ENCODE measurements at places on chromosomes 16 and 17. TPM values are rescaled to one million over a fixed set of nuclear protein-coding genes. Genes with fewer than 3 reads are reported as not detected.

DNA sequence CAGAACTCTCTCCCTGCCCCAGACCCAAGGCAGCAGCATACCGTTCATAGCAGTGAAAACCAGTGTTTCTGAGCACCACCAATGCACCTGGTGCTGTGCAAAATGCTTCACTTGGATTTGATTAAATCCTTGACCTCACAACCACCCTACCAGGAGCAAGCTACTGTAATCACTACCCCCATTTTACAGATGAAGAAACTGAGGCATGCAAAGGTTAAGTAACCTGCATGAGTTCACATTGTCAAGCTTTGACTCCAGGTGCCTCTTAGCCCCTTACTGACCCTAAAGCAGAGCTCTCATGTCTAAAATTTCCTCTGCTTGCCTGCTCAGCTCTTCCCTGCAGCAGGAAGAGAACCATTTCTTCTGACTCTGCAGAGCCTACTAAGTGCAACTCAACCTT, 34.2 kb upstream of the GOSR2 start:
- H3K36me3 ChIP-seq = no peaks in the 10 kb centered on the region
- DNase-seq = no peak
- no peak overlapping the region for H3K4me3 ChIP-seq
- no peaks in the 10 kb centered on the region for H3K4me1 ChIP-seq
- H3K27me3 ChIP-seq = peaks cover 76% of the 10 kb centered on the region

- no peak overlapping the region for H3K4me3 ChIP-seq
- no peak for DNase-seq
- H3K27me3 ChIP-seq = no peaks in the 10 kb centered on the region
Observed at GRCh38 chr17:28346199-28346580, 10.6 kb downstream of the TNFAIP1 start.

GRCh38 chr17:8377422-8377821, 918 bp upstream of the KRABD2 start:
- H3K27ac ChIP-seq = peak overlapping the region; percentile 94
- peaks cover 57% of the 10 kb centered on the region for H3K36me3 ChIP-seq
- DNase-seq = no peak
- peaks cover 6% of the 10 kb centered on the region for H3K4me1 ChIP-seq
- H3K4me3 ChIP-seq = no peak overlapping the region

- H3K27me3 ChIP-seq = peaks cover 57% of the 10 kb centered on the region
- no peak overlapping the region for H3K4me3 ChIP-seq
- H3K27ac ChIP-seq = no peak overlapping the region
- no peaks in the 10 kb centered on the region for H3K4me1 ChIP-seq
- H3K36me3 ChIP-seq = no peaks in the 10 kb centered on the region
Observed at GRCh38 chr16:86366481-86366880, 143.8 kb upstream of the FOXF1 start.

GRCh38 chr16:72760581-72760980, 287.3 kb downstream of the ZFHX3 start:
- H3K27me3 ChIP-seq = no peaks in the 10 kb centered on the region
- H3K36me3 ChIP-seq = no peaks in the 10 kb centered on the region
- H3K4me3 ChIP-seq = no peak overlapping the region
- H3K4me1 ChIP-seq = no peaks in the 10 kb centered on the region
- no peak for DNase-seq

GRCh38 chr17:17348872-17349723, 45.9 kb downstream of the NT5M start:
- DNase-seq = no peak
- no peaks in the 10 kb centered on the region for H3K36me3 ChIP-seq
- no peak overlapping the region for H3K4me3 ChIP-seq
- no peaks in the 10 kb centered on the region for H3K27me3 ChIP-seq
- no peak overlapping the region for H3K27ac ChIP-seq

DNA sequence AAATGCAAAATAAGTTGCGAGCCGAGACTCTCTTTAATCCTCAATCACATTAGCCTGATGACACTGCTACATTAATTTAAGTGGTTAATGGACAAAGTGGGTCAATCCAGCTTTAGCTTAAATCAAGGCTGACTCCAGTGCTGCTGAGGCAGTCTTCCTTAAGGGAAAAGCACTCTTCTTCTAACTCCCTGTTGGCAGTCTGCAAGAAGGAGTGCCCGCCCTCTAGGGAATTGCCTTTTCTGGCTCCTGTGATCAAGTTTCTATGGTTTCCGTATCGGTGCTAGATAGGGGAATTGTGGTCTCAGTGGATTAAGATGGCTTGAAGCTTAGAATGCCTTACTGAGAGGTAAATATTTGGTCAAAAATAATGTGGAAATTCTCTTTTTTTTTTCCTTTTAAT, 41.0 kb downstream of the HS3ST3B1 start:
- no peak overlapping the region for H3K4me3 ChIP-seq
- no peaks in the 10 kb centered on the region for H3K36me3 ChIP-seq
- H3K4me1 ChIP-seq = no peaks in the 10 kb centered on the region
- no peak for DNase-seq

DNA sequence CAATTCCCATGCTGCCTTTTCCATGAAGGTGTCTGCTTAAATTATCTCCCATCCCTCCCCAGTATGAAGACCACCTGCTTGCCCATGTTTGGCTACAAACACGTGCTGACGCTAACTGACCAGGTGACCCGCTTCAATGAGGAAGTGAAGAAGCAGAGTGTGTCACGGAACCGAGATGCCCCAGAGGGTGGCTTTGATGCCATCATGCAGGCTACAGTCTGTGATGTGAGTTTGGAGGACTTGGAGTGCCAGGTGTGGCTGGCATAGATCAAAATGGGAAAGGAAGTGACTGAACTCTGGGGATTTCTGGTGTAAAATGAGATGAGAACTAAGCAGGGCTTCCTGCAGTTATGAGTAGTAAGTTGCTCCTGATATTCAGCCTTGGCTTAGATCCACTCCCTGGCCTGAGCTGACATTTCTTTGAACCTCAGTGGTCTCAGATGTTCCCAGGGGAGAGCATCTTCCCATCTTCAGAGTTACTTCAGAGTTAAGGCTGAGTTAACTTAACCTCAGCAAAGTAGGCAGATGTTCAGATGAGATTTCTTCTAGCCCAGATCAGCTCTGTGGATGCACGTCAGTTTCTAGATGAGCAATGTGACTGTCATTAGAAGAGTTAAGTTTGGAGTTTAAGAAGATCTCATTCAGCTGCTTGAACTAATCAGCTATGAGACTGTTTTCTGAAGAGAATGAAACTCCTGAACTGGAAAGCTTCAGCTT, 32.7 kb downstream of the ITGB3 start:
- H3K4me3 ChIP-seq = no peak overlapping the region
- DNase-seq = no peak
- no peaks in the 10 kb centered on the region for H3K36me3 ChIP-seq
- no peak overlapping the region for H3K27ac ChIP-seq
- H3K27me3 ChIP-seq = no peaks in the 10 kb centered on the region

GRCh38 chr16:82993926-82994325, 367.2 kb downstream of the CDH13 start:
- H3K36me3 ChIP-seq = no peaks in the 10 kb centered on the region
- DNase-seq = no peak
- peaks cover 6% of the 10 kb centered on the region for H3K4me1 ChIP-seq
- no peak overlapping the region for H3K27ac ChIP-seq

GRCh38 chr17:66386498-66387351, 84.3 kb downstream of the PRKCA start:
- no peak overlapping the region for H3K27ac ChIP-seq
- H3K36me3 ChIP-seq = no peaks in the 10 kb centered on the region
- peaks cover 9% of the 10 kb centered on the region for H3K4me1 ChIP-seq
- no peak overlapping the region for H3K4me3 ChIP-seq
- no peak for DNase-seq

GRCh38 chr16:6280055-6280454, 1052.6 kb upstream of the RBFOX1 start:
- no peak overlapping the region for H3K27ac ChIP-seq
- H3K4me1 ChIP-seq = no peaks in the 10 kb centered on the region
- no peak overlapping the region for H3K4me3 ChIP-seq

DNA sequence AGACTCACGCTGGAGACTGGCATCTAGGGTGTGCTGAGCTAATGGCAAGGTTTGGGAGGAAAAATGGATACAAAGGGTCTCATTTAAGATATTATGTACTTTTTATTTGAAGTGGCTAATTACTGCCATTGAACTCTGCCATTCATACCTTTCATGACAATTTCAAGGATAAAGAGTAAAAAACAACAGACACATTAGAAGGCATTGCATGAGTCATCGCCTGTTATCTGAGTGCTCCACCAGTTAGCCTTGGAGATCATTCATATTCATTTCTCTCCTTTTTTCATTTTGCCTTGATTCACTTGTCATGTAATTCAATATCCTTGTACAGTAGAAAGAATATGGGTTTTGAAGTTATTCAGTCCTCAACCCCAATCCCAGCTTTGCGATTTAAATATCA, 109.5 kb downstream of the CDH8 start:
- DNase-seq = no peak
- no peak overlapping the region for H3K4me3 ChIP-seq
- H3K4me1 ChIP-seq = no peaks in the 10 kb centered on the region
- H3K36me3 ChIP-seq = no peaks in the 10 kb centered on the region

GRCh38 chr17:31549121-31549524, 157.6 kb downstream of the RAB11FIP4 start:
- peaks cover 6% of the 10 kb centered on the region for H3K4me1 ChIP-seq
- H3K36me3 ChIP-seq = no peaks in the 10 kb centered on the region
- H3K27me3 ChIP-seq = no peaks in the 10 kb centered on the region
- H3K4me3 ChIP-seq = peak overlapping the region; percentile 88
- no peak for DNase-seq

GRCh38 chr17:42522263-42522790, 13.7 kb upstream of the NAGLU start:
- peak overlapping the region; percentile 93 for H3K27ac ChIP-seq
- no peak overlapping the region for H3K4me3 ChIP-seq
- H3K27me3 ChIP-seq = no peaks in the 10 kb centered on the region
- peaks cover 75% of the 10 kb centered on the region for H3K4me1 ChIP-seq
- no peaks in the 10 kb centered on the region for H3K36me3 ChIP-seq
- DNase-seq = no peak

GRCh38 chr16:78392585-78393195, 293.2 kb downstream of the WWOX start:
- peaks cover 21% of the 10 kb centered on the region for H3K4me1 ChIP-seq
- H3K27me3 ChIP-seq = no peaks in the 10 kb centered on the region
- H3K36me3 ChIP-seq = no peaks in the 10 kb centered on the region
- H3K4me3 ChIP-seq = no peak overlapping the region
- DNase-seq = no peak

DNA sequence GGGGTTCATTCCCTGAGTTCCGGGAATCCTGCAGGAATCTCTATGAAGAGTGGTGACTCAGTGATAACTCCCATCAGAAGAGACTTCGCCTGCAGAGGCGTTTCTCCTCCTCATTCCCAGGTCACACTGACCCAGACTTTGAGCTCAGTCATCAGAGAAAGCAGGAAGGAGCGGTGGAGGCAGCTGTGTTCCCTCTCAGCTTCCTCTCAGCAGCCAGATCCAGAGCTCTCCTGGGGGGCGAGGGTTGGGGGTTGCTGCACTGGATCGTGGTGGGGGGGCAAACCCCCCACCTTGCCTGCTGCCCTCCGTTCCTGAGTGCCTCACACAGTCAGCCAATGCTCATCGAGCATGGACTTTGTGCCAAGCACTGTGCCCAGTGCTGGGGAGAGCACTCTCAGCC, 271.2 kb downstream of the CBLN1 start:
- peak overlapping the region; percentile 30 for H3K27ac ChIP-seq
- peaks cover 26% of the 10 kb centered on the region for H3K4me1 ChIP-seq
- H3K4me3 ChIP-seq = no peak overlapping the region
- peak; percentile 35 for DNase-seq
- no peaks in the 10 kb centered on the region for H3K27me3 ChIP-seq

- no peak for DNase-seq
- no peak overlapping the region for H3K4me3 ChIP-seq
- H3K27me3 ChIP-seq = no peaks in the 10 kb centered on the region
- no peak overlapping the region for H3K27ac ChIP-seq
- H3K4me1 ChIP-seq = peaks cover 24% of the 10 kb centered on the region
Observed at GRCh38 chr16:10606607-10607006, 26.2 kb upstream of the EMP2 start.

The GRAP gene
- total RNA-seq = 3.4 TPM

The MT1G gene
- total RNA-seq = 1.0 TPM

The HOXB4 gene
- 0.14 TPM for total RNA-seq

The KRTAP1-5 gene
- not detected for total RNA-seq

All from heart right ventricle (tissue), 16 donors.